ENCODE measurements at places on chromosomes 6 and 20.
A peak's percentile ranks its signal among the peaks of the same experiment; 100 is the strongest.

GRCh38 chr6:15299430-15300131 lies 53.7 kb downstream of the JARID2 start:
- DNase-seq: peak; percentile 59

DNA sequence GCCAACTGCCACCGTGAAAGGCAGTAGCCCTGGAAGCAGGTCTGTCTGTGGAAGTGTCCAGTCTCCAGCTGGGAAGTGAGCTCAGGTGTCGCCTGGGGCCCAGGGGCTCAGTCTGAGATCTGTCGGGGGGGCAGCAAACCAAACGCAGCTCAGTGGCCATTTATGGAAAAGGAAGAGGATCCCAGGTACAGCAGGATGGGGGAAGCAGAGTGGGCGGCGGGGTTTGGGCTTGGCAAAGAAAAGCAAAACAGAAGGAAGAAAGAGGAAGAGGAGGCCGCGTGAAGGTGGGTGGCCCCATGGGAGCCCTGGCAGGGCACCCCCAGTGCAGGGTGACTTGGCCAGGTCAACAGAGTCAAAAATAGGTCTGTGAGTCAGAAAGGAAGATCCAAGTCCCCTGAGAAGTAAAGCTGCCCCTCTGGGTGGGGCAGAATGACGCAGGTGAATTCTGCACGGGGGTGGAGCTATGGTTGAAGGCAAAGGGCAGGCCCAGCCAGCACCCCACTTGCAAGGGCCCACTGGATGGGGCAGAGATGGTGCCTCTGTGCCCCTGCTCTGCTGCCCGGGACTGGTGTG lies 5.3 kb downstream of the PXDC1 start:
- no peak for DNase-seq

DNA sequence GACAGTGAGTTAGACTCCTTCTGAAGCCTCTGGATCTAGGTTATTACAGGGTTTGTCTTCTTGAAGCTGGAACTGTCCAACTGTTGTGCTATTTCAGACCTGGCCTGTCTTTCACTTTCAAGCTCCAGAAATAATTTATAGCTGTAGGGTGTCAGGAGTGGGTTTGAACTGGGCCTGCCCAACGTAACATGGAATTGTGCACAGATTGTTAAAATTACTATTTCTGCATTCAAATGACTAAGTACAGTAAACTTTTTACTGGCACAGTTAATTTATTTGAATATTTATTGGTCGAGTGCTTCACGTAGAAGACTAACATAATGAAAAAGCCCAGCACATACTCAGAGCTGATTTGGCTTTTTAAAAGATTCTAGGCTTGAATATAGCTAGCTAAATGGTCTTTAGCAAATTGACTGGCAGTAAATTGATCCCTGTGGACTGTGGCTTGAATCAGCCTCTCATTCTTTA lies 74.3 kb downstream of the ARID1B start:
- no peak for DNase-seq

DNA sequence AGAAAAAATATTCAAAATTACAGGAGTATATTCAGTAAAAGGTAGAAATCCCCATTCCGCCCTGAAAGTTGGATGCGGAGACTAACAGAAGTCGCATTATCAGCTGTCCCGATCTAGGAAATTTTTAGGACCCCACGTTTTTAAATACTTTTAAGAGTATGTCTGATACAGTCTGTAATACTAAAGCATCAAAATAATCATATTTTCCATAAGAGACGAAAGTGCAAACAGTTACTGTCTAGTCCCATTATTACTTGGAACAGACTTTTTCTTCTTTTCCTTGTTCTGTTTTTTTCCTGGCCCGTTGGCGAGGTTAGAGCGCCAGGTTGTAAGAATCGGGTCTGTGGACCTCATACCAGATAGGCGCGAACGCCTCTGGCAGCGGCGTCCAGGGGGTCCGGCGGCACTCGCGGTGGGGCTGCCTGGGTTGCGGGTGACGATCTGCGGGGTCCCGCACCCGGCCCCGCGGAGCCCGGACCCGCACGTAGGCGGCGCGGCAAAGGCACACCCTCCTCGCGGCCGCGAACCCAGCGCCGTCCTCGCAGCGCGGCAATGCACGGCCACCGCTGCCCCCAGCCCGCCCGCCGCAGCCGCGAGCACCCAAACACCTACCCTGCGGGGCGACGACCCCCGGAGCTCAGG lies 460 bp downstream of the PLAGL1 start:
- DNase-seq: peak; percentile 10

DNA sequence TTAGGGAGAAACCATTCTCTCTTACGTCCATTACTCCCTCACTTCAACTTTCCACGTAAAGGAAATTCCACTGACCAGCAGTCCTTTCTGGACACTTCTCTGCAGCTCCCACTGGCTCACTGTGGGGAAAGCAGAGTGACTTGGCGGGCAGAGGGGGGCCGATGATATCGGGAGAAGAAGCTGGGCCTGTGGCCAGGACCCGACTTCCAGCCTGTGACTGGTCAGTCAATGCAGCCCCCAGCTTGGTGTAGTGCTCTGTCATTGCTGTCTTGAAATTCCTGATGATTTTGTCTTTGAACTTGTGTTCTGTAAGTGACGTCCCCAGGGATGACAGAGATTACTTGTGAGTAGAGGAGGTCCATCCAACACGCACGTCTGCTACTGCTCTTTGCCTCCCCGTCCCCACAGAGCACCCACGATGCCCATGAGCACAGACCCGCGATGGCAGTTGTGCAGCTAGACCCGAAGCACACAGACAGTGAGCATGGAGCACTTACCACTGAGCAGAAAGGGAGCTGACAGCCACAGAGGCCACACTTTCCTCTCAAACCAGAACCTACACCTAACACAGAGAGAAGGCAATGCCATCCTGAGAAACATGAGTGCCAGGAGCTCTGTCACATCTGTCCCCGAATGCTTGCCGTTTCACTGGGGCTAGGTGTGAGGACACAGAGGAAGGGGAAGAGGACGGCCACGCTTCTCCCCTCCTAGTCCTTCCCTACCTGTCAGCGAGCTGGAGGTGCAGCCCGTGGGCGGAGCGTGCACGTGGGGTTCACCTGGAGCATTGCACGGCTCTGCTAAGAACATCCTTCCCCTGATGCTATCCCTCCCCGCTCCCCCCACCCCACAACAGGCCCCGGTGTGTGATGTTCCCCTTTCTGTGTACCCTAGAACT lies 25.7 kb downstream of the DACT2 start:
- DNase-seq: no peak

DNA sequence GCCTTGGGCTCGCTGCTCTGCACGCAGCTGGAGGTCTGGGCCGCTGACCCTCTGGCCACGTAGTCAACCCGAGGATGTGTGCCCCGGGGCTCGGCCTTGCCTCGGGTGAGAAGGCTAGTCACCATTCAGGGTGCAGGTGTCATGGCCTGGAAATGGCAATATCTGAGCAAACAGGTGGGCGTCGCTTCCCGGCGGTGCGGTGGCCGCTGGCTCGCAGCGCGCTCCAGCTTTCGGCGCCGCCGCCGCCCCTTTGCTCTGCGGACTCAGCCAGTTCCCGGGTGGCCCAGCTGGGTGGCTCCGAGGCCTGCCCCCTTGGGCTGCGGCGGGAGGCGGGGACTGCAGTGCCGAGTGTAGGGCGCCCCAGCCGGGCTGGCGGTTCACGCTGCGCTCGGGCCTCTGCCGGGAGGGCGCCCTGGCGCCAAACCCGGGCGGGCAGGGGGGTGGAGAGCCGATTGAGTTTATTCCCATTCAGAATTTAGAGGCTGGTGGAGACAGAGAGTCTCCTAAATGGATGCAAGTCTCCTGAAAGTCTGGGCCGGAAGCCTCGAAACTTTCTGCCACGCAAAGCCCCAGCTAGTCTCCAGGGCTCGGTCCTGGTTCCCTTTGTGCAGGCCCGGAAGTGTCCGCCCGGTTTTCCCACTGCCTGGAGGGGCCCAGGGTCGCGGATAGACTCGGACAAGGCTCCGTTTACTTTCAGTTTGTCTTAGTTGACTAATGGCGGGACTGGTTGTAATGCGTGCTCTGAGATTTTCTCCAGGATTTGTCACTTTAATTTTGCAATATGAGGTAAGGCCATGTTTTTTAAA lies 11.3 kb upstream of the TFAP2A start:
- DNase-seq: peak; percentile 47

DNA sequence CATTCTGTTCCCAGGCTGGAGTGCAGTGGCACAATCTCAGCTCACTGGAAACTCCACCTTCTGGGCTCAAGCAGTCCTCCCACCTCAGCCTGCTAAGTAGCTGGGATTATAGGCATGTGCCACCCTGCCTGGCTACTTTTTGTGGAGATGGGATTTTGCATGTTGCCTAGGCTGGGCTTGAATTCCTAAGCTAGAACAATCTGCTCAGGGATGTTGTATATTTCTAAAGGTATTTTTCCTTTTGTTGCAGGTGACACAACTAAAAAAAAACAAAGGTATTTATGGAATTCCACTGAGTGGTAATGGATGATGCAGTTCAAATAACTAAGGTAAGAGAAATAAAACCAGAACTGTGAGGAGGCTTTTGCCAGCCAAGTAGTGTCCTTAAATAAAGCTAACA lies 49.7 kb downstream of the PTPRA start:
- no peak for DNase-seq

DNA sequence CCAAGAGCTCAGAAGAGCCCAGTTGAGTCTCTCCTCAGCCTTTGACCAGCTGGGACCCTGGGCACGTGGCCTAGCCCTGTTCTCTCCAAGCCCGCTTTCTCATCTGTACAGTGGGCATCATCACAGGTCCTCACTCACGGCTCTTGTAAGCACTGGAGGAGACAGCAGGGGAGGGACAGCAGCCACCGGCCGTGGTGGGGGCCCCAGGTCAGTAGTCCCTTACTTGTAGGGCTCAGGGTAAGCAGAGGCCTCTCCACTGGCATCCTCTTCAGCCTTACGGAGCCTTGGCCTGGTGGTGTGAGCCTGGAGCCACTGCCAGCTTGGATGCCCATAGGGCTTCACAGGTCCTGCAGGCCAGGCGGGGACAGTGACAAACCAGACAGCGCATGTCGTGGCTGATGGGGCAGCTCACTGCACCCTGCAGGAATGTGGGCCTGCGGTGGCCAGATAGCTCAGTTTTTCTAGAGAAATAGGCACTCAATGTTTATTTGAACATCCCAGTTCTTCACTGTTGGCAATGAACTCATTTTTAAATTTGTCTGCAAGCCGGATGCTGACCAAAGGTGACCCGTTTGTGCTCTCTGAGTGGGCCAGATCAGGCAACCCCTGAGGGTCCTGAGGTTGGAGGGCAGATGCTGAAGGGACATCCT lies 65.1 kb downstream of the ADNP start:
- no peak for DNase-seq

- peak; percentile 90 for DNase-seq
Observed at GRCh38 chr20:50913690-50914375, 17.4 kb downstream of the ADNP start.

Measured in iris pigment epithelial cell (primary cell).